ENCODE measurements at places on chromosomes 2 and 18.

GRCh38 chr18:5455674-5456073, 88.1 kb downstream of the EPB41L3 start:
- DNase-seq, result no peak

GRCh38 chr2:42167458-42167857, 1.7 kb upstream of the EML4 start:
- DNase-seq, result no peak

- DNase-seq, result no peak
These were observed 17.9 kb upstream of the MIB1 start for GRCh38 chr18:21722687-21723086.

- no peak for DNase-seq
These were observed 99.1 kb upstream of the HDAC4 start for GRCh38 chr2:239499726-239500573.

DNA sequence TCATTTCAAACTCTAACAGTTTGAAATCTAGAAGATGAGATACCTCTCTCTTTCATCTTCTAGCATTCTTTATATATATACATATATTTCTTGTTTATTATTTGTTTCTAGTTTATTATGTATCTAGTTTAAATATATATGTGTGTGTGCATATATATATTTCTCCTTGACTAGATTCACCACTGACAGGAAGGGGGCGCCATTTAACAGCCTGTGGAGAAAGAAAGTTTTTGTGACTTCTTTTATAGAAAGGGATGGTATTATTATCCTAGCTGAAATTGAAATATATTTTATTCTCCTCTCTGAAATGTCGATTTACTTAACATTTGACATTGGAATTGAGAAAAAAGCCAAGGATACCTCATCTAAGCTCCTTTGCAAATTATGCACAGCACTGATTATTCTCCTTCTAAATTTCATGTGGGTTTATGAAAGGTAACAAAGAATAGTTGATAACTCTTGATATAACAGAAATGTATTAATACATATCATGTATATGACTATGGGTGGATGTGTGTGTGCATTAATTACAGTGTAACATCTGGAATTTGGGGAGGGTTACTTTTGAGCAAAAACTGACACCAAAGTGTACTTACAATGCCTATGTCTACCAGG, 160.7 kb upstream of the NT5C1B start:
- DNase-seq, result peak; percentile 5
